Sigmoid colon (tissue), 7 donors: ENCODE measurements at places on chromosomes 4 and X. TPM values are rescaled to one million over a fixed set of nuclear protein-coding genes. Genes with fewer than 3 reads are reported as not detected.
A peak's percentile ranks its signal among the peaks of the same experiment; 100 is the strongest.

GRCh38 chr4:112416464-112416863 is 99.5 kb downstream of the NEUROG2 start:
- no peaks in the 10 kb centered on the region for H3K4me1 ChIP-seq
- H3K4me3 ChIP-seq, result no peak overlapping the region
- DNase-seq, result no peak
- no peak overlapping the region for H3K27ac ChIP-seq
- no peaks in the 10 kb centered on the region for H3K36me3 ChIP-seq

The DUX4 gene
- not detected for total RNA-seq

GRCh38 chr4:89491761-89492160 is 184.2 kb upstream of the GPRIN3 start:
- H3K4me1 ChIP-seq, result no peaks in the 10 kb centered on the region
- H3K36me3 ChIP-seq, result no peaks in the 10 kb centered on the region
- H3K27me3 ChIP-seq, result no peaks in the 10 kb centered on the region
- no peak overlapping the region for H3K27ac ChIP-seq
- no peak for DNase-seq
- no peak overlapping the region for H3K4me3 ChIP-seq

The RNF212 gene
- 4.6 TPM for total RNA-seq

The WNK3 gene
- total RNA-seq, result 1.7 TPM

DNA sequence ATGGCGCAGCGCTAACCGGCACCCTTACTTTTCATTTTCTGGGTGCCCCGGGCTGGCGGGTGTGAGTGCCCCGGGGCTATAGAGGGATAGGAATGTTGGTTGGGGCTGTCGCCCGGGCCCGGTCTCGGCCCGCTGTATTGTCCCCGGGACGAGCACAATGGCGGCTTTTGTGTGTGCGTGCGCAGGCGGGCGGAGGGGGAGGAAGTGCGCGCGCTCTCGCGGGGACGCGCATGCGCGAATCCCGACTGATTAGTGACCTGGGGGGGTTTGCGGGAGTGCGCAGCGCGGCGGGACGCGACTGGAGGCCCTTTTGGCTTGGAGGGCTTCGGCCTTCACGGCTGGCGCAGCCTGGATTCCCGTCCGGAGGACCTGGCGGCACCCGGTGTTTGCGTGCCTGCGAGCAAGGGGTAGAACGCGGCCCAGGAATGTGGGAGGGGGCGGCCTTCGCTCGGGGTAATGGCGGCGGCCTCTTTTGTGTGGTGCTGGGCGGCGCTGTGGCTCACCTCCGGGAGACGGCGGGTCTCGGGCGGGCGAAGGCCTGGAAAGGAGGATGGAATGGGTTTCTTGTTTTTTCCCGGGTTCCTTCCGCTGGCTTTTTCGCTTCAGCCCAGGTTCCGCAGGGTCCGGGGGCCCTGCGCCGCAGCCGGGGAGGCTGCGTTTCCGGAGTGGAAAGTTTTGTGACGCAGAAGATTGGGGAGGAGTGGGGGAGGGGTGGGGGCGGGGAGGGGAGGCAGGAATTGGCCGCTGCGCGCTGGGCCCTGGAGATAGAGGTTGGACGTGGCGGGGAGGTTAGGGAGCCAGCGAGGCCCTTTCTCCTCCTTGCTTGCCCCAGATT is 618 bp downstream of the DDX3X start:
- H3K27me3 ChIP-seq, result no peaks in the 10 kb centered on the region
- peak overlapping the region; percentile 90 for H3K4me3 ChIP-seq
- H3K4me1 ChIP-seq, result no peaks in the 10 kb centered on the region
- peak overlapping the region; percentile 100 for H3K27ac ChIP-seq

The HTN3 gene
- not detected for total RNA-seq

- H3K4me1 ChIP-seq, result no peaks in the 10 kb centered on the region
- no peak for DNase-seq
- H3K4me3 ChIP-seq, result peak overlapping the region; percentile 83
- H3K27ac ChIP-seq, result peak overlapping the region; percentile 83
- no peaks in the 10 kb centered on the region for H3K27me3 ChIP-seq
Observed at GRCh38 chr4:108651014-108651791, 804 bp downstream of the OSTC start.

DNA sequence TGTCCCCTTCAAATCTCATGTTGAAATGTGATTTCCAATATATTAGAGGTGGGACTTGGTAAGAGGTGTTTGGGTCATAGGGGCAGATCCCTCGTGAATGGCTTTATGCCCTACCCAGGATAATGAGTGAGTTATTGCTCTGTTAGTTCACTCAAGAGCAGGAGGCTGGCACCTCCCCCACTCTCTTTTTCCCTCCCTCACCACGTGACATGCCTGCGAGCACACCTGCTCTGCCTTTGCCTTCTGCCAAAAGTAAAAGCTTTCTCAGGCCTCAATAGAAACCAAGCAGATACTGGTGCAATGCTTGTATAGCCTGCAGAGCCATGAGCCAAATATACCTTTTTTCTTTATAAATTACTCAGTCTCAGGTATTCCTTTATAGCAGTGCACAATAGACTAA is 286.3 kb upstream of the UGT8 start:
- no peaks in the 10 kb centered on the region for H3K27me3 ChIP-seq
- H3K4me3 ChIP-seq, result no peak overlapping the region
- no peak overlapping the region for H3K27ac ChIP-seq
- no peaks in the 10 kb centered on the region for H3K4me1 ChIP-seq
- H3K36me3 ChIP-seq, result no peaks in the 10 kb centered on the region

DNA sequence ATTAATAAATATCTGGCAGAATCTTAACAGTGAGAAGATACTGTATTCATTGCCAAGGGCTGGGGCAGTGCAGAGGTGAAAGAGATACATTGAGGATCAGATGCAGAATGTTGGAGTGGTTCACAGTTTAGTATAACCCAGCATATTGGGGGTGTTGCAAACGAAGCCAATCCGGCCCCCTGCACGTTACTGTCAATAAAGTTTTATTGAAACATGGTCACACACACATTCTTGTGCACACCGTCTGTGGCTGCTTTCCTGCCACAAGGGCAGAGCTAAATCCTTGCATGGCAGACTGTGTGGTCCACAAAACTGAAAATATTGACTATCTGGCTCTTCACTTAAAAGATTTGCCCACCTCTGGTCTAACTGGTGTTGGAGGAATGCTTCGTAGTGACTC is 119.7 kb downstream of the SHOX start:
- H3K4me1 ChIP-seq, result no peaks in the 10 kb centered on the region
- no peak overlapping the region for H3K27ac ChIP-seq
- H3K4me3 ChIP-seq, result no peak overlapping the region
- no peak for DNase-seq

GRCh38 chrX:12425496-12425895 is 287.2 kb downstream of the FRMPD4 start:
- H3K4me1 ChIP-seq, result no peaks in the 10 kb centered on the region
- H3K27ac ChIP-seq, result no peak overlapping the region
- no peak for DNase-seq
- H3K4me3 ChIP-seq, result no peak overlapping the region

GRCh38 chr4:1325681-1326635 is 21.1 kb upstream of the UVSSA start:
- peaks cover 45% of the 10 kb centered on the region for H3K36me3 ChIP-seq
- DNase-seq, result no peak
- no peaks in the 10 kb centered on the region for H3K4me1 ChIP-seq
- no peak overlapping the region for H3K4me3 ChIP-seq
- no peak overlapping the region for H3K27ac ChIP-seq
- H3K27me3 ChIP-seq, result no peaks in the 10 kb centered on the region

GRCh38 chr4:48858130-48858529 is 27.2 kb downstream of the OCIAD1 start:
- H3K4me1 ChIP-seq, result no peaks in the 10 kb centered on the region
- no peak overlapping the region for H3K4me3 ChIP-seq
- no peak overlapping the region for H3K27ac ChIP-seq
- H3K27me3 ChIP-seq, result no peaks in the 10 kb centered on the region

The MAGEC2 gene
- total RNA-seq, result not detected
